ENCODE measurements at places on chromosomes 5 and 9.

GRCh38 chr5:172746725-172747124 lies 24.3 kb downstream of the DUSP1 start:
- no peak for DNase-seq

DNA sequence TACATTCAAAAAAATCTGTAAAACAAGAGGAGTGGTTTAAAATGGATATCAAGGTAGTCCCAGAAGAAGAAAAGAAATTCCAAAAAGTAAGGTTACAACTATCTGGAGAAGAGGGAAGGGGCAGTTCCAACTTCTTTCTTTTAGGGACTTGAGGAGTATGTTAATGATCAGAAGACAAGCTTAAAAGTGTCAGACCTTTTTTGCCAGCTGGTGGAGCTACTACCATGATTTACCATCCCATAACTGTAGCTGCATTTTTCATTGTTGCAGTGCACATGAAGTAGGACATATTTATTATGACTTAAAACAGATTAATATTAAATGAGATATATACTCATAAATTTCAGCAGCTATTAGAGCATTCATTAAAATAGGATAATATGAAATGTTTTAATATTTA lies 158.5 kb upstream of the RGS7BP start:
- no peak for DNase-seq

DNA sequence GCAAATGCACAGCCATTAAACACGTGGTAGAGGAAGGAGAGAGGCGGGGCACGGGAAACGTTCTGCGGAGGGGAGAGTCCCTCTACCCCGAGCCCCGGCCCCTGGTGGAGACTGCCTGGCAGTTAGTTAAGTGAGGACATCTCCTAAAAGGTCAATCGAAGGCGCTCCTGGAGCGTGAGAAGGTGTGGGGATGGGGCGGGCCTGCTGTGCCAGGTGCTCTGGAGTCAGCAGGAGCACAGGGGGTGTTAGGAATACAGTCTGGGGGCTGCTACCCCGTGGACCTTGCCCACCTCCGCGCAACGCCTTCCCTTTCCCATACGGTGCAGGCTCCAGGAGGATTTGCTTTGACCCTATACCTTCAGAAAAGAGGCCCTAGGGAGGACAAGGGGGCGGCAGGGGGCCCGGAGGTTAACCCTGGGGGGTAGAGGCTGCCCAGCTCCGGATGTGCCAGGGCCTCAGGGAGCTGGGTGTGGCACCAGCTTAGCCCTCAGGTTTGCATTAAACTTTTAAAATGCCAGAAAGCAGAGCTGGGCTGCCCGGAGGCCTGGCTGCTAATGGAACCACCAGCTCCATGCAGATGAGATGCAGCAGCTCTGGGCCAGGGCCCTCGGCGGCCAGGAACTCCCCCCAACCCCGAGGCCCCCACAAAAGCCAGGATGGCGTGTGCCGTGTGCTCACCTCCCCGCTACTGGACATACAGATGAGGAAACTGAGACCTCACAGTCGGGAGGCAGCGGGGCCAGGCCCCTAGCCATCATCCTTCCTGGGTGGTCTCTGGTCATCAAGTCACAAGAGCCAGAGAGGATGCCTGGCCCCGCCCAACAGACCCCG lies 39.2 kb downstream of the NACC2 start:
- no peak for DNase-seq

DNA sequence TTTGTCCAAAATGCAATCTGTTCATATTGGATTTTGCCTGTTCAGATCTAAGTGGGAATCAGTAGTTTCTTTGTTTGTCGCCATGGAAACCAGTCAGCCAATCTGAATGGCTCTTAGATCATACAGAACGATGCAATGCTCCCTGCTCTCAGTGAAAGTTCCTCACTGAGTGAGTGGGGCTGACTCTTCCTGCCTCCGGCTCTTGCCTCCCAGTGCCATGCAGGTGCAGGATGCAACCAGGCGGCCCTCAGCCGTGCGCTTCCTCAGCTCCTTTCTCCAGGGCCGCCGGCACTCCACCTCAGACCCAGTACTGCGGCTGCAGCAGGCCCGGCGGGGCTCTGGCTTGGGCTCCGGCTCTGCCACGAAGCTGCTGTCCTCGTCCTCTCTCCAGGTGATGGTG lies at the start of gene PTPDC1:
Gene PTPDC1, plus strand, starts transcription at position 151 of the 400 bp plus-strand sequence. Its CDS starts 67 bp downstream, at position 218.
- peak; percentile 11 for DNase-seq

GRCh38 chr9:92332577-92333281 lies 7.0 kb downstream of the CENPP start:
- no peak for DNase-seq

DNA sequence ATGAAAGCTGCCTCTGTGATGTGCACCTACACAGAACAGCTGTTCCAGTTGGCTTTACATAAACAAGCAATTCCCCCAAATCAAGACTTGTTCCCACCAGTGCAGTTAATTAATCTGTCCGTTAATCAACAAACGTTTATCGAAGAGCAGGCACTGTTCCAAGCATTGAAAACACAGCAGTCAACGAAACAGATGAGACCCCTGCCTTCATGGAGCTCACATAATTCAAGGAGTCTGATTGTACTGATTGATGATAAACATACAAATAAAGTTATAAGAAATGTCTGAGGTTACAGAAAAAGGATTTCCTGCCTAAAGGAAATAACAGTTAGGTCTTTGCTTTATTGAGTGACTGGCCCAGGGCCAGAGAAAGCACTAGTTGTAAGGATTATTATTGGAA lies 26.2 kb upstream of the PCSK5 start:
- no peak for DNase-seq

GRCh38 chr5:160311491-160312133 lies 752 bp downstream of the CCNJL start:
- peak; percentile 22 for DNase-seq

All from umbilical cord (tissue), 2 donors.